ENCODE measurements at places on chromosomes 13 and 19.

GRCh38 chr13:114112231-114112825 is 20.1 kb downstream of the RASA3 start:
- no peak for DNase-seq

GRCh38 chr13:111283991-111284390 is 36.5 kb upstream of the TEX29 start:
- no peak for DNase-seq

- DNase-seq: no peak
Measured at GRCh38 chr13:21048901-21049698, 12.3 kb downstream of the LATS2 start.

GRCh38 chr19:11814700-11815035 is 595 bp downstream of the ZNF440 start:
- DNase-seq: no peak

DNA sequence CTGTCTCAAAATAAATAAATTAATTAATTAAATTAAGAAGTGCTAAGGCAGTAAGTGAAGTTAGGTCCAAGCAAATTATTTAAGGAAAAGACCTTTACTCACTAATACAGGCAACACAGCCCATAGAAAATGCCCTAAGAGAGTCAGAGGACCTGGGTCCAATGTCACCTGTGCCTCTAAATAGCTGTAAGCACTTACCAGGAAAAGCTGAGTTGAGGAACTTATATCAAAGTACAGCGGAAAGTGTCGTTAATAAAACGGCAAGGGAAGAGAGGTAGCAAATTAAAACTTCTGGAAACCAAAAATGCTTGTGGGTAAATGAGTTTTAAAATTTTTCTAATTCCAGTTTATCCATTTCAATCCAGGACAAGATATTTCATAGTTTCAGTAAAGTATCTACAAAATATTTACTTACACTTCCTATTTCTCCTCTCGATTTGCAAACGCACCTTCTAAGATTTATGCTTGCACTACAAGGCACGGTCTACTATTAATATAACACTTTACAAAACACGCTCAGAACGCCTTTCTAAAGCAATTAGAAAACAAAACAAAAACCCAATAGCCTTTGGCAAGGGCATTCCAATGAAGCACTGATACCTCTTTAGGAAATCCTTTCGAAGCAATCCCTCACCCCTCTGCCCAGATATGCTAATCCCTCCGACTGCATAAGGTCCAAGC is 963 bp downstream of the VPS36 start:
- no peak for DNase-seq

GRCh38 chr13:111909501-111909900 is 157.4 kb upstream of the SOX1 start:
- DNase-seq: no peak

- DNase-seq: no peak
Measured at GRCh38 chr13:83877651-83878355, 4.5 kb downstream of the SLITRK1 start.

GRCh38 chr13:75530549-75530961 is 7.1 kb downstream of the COMMD6 start:
- DNase-seq: peak; percentile 28

DNA sequence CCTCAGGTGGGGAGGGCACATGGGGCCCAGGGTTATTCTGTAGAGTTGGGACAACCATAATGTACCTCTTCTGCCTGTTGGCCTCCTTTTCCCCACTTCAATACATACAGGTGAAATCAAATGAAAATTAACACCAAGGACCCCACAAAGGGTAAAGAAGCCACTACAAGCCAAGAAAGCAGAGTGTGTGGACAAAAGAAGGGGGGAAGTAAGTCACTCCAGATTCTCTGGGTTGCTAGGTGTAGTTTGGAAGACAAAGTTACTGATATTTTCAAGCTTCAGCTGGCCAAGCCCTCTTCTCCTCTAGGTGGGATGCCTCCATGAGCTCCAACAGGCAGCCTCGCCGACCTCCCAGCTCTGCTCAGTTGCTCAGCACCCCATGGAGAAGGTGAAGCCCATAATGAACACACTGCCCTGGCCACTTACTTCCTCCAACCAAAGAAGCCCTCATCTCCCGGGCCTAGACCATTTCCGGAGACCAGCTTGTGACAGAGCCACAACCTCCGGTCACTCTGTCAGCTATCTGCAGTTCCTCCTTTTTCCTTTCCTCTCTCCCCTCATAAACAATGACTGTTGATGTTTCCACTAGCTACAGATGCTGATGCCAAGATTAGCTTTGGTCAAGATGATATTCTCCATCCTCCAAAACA is 66.8 kb upstream of the MED4 start:
- no peak for DNase-seq

DNA sequence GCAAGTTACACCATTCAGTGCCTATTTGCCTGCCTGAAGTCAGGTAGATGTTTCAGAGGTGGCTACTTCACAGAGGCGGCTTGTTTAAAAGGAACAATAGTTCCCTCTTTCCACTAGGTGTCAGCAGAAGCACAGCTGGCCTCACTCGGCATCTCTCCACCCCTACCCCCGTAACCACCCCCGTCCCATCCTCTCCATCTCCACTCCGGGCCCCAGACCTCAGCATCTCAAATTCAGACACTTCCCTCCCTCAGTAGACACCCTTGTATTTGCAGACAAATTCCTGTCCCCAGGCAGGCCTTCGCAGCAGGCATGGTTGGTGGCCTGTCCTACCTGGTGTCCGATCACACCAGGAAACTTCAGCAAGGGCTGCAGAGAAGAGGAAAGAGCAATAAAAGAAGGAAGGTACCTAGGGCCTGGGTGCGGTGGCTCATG is 9.1 kb upstream of the DPP9 start:
- DNase-seq: peak; percentile 54

DNA sequence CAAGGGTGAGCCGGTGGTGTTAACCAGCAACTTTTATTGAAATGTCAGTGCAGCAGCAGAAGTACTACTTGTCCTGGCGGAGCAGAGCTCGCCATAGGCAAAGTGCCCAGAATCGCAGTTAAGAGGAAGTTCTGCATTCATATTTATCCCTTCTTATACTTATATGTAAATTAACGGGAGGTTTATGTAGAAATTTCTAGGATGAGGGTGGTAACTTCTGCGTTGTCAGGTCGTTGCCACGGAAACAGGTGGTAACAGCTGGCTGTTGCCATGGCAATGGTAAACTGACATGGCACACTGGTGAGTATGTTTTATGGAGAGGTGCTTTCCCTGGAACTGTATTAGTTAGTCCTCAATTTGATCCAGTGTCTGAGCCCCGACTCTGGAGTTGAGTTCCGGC is 2494.9 kb upstream of the PCDH20 start:
- peak; percentile 1 for DNase-seq

DNA sequence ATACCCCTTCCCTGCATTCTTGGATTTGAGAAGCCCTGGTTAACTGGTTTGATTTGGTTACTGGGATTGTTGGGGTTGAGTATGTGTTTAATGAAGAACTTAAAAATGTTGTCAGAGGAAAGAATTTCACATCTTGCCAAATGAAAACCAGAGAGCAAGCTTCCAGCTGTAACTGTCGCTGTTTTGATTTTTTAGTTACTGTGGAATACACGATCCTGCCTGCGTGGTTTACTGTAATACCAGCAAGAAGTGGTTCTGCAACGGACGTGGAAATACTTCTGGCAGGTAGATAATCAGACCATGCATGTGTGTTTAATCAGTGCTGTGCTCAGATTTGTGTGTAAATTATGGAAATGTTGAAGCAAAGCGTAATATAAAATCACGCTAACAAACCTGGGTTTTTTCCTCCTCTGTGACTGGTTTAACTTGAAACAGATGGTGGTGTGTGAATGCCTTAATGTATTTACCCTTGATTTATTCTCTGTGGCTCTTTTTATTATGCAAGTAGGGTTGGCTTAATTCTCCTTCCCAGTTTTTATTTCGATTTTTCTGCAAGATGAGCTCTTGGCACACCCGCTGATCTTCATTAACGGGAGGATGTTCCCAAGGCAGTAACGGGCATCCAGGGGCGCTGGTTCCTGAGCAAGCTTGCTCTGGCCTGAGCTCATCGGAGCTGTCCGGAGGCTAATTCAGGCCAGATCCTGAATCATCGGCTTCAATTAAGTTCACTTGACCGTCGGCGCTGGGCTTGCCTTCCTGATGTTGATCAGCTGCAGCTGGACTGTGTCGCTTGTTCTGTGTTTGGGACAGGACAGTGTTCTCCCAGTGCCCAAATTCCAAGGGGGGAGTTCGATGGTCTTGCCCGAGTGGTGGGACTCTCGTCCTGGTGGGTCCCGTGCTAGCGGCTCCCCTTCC is 16.0 kb downstream of the UPF1 start:
- DNase-seq: no peak

GRCh38 chr13:63567031-63567430 is 2151.4 kb upstream of the PCDH20 start:
- DNase-seq: no peak

- DNase-seq: no peak
Measured at GRCh38 chr13:90746230-90746629, 601.3 kb upstream of the MIR17HG start.

DNA sequence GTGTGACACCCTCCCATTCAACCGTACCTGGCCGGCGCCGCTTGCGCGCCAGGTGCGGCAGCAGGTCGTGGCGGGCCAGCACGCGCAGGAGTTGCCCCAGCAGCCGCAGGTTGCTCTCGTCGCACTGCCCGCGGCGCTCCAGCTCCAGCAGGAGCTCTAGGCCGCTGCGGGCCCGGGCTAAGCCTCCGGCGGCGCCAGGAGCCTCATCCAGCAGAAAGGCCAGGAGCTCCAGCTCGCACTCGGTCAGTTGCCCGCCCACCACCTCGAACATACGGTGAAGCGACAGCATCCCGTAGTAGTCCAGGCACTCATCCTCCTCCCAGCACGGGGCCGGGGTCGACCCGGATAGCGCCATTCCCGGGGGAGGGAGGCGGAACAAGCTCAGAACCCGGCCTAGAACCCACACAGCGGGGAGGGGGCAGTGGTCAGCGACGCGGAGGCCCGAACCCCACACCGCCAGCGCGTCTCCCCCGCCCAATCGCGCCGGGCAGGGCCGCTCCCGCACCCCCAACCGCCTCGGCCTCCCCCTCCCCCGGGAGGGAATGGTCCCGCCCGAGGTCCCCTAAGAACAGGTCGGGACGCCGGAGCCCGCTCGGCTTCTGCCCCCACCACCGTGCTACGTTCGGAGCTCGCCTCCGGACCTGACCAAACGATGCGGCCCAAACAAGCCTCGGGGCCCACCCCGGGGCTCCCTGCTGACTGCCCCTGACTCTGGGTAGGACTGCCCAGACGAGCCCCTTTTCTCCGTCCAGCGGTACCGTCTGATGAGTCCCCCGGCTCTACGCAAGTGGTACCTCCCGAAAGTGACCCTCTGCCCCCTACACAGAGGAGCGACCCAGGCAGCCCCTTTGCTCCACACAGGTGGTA is 591 bp downstream of the DEDD2 start:
- DNase-seq: no peak

DNA sequence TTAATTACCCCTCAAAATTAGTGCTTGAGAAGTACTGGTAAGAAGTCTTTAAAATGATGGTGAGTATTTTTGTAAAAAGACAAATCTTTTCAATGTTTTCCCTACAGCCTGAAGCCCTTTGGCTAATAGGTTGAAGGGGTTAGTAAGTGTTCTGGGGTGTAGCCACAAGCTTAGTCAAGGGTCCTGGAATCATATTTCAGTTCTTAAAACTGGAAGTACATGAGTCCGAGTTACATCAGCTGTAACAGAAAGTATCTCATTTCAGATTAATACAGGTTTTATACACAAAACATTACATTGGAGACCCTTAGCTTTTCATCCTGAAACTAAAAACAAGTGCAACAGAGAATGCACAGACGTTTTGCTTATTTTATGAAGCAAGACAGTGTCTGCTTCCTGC is 52.7 kb upstream of the TEX29 start:
- DNase-seq: no peak

GRCh38 chr19:48489608-48490216 is 20.5 kb downstream of the CYTH2 start:
- DNase-seq: no peak

GRCh38 chr13:49314344-49314882 is 66.7 kb downstream of the CDADC1 start:
- DNase-seq: no peak

GRCh38 chr19:48627201-48627864 is 8.0 kb downstream of the SPHK2 start:
- DNase-seq: no peak

DNA sequence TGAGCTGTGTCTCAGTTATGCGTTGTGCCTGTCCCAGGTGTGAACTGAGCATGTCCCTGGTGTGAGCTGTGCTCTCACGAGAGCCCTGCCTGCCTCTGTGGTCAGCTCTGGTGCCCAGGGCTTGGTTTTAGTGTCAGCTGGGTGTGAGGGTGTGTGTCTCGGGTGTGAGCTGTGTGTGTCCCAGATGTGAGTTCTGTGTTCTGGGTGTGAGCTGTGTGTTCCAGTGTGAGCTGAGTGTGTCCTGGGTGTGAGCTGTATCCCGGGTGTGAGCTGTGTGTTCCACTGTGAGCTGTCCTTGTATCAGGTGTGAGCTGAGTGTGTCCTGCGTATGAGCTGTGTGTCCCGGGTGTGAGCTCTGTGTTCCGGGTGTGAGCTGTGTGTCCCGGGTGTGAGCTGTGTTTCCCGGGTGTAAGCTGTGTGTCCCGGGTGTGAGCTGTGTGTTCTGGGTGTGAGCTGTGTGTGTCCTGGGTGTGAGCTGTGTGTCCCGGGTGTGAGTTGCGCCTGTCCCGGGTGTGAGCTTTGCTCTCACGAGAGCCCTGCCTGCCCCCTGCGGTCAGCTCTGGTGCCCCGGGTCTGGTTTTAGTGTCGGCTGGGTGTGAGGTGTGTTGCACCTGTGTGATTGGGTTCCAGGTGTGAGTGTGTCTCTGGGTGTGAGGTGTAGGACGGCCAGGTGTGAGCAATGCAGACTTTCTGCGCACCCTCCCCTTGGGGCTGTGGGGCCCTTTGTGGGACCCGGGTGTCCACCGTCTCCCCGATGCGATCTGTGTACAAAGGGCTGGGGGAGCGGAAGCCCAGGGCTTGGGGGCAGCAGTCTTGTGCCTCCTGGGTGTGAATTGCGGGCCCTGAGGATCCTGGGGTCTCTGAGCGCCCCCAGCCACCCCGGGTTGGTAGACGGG is 7.1 kb upstream of the PEAK3 start:
- DNase-seq: no peak

- DNase-seq: no peak
Measured at GRCh38 chr19:13817615-13818371, 22.6 kb downstream of the ZSWIM4 start.

DNA sequence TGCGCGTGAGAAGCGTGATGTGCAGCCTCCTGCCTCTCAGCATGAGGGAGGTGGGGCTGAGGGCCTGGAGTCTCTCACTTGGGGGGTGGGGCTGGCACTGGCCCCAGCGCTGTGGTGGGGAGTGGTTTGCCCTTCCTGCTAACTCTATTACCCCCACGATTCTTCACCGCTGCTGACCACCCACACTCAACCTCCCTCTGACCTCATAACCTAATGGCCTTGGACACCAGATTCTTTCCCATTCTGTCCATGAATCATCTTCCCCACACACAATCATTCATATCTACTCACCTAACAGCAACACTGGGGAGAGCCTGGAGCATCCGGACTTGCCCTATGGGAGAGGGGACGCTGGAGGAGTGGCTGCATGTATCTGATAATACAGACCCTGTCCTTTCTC is 8.7 kb downstream of the CD177 start:
- DNase-seq: no peak

- DNase-seq: no peak
Measured at GRCh38 chr19:12995596-12996405, 526 bp downstream of the NFIX start.
